Stimulated activated naive CD8-positive, alpha-beta T cell treated with anti-CD3 and anti-CD28 coated beads, Interleukin-15, Interleukin-2, amounts not matched to agents 100 U/mL and 50 U/mL, for 24 hours (primary cell): ENCODE measurements at places on chromosomes 3 and 15.
A peak's percentile ranks its signal among the peaks of the same experiment; 100 is the strongest.

- DNase-seq = no peak
These were observed 366.5 kb upstream of the TBL1XR1 start for GRCh38 chr3:177563792-177564191.

DNA sequence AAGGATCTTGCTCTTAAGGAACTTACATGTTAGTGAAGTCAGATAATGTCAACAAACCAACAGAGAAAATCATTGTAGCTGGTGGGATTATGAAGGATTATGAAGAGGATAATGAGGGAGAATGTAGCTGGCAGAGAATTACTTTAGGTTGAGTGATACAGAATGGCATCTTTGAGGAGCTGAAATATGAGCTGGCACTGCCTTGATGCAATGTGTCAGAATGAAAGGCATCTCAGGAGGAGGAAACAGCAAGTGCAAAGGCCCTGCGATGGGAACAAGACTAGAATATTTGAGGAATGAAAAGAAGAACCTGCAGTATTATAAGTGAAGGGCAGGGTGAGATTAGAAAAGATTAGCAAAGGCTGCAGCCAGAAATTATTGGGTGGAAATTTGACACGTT is 237.2 kb upstream of the ADAMTS9 start:
- no peak for DNase-seq

- DNase-seq = no peak
These were observed 44.8 kb downstream of the PXYLP1 start for GRCh38 chr3:141276398-141276797.

DNA sequence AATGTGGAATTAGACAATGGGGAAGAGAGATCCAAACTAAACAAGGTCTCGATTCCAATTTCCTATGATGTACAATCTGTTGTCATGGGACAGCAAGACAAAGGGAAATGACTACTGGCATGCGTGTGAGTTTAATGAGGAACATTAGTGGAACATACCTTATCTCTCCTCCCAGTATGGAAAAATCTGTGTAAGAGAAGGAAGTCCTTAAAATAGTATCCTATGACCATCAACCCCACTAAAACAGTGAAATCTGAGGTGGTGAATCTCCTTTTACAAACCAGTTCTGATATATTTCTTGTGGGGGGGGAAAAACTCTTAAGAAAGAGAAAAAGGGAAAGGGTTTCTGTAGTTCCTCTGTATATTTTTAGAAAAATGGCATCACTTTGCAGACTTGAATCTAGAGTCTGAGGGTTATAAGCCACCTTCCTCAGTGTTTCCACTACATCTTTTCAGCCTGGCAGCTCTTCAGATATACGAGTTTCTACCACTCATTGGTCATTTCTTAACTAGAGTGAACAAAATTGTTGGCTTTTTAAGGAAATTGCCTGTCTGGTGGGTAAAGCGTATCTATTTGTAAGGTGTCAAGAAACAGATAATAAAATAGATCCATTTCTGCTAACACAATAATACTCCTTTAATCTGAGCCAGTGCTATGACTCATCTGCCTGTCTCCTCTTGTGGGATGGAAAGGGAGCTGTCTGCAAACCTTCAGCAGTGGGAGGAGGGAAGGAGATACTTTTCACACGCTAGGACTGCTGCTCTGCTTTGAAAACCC is 3.0 kb upstream of the TNFAIP8L3 start:
- DNase-seq = no peak

- no peak for DNase-seq
These were observed 352.1 kb downstream of the SHQ1 start for GRCh38 chr3:72496051-72496670.

GRCh38 chr3:82044930-82045705 is 283.7 kb upstream of the GBE1 start:
- no peak for DNase-seq

DNA sequence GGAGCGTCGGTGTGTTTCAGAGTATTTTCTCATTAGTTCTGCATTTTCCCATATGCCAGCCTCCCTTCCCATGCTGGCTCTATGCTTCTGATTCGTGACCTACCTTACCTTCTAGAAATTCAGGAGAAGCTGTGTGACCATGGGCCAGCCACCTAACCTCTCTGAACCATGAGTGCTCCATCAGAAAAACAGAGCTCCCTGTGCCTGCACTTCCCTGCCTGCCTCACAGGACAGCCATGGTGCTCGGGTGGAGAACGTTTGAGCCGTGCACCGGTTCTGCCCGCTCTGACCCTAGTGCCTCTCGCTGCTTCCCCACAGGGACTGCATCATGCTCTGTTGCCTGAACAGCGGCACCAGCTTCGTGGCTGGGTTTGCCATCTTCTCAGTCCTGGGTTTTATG is 74.5 kb upstream of the SLC6A1 start:
- no peak for DNase-seq

- no peak for DNase-seq
These were observed 16.3 kb downstream of the ZNF385D start for GRCh38 chr3:21734746-21735145.

GRCh38 chr15:48040166-48040817 is 80.5 kb upstream of the SLC24A5 start:
- DNase-seq = no peak

DNA sequence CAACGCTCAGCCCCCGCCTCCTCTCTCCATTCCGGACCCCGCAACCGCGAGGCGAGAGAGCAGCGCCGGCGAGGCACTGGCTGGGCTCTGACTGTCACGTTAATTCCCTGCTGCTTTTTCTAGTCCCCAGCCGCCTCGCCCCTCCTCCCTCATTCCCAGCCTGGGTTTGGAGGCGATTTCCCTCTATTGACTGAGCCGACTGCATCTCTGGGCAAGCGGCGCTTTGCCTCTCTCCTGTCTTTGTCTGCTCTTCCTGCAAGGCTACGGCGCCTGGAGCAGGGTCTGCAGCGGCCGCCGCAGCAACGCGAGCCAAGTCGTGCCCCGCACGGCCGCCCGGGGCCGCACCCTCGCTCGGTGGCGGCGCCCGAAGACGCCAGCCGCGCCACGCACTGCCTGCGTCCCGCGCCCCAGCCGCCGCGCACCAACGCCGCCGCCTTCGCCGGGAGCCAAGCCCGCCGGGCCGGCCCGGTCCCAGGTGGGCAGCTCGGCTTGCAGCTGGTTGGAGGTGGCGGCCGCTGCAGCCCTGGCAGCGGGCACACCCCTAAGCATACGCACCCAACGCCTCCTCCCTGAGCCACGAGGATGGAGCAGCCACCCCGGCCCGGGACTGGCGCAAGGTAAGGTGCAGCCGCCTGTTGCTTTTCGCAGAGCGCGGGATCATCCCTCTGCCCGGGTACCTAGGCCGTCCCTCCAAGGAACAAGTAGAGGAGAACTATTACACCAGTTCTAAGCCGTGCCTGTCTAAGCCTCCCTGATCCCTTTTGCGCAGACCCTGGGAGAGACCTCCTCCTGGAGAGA is at the start of gene LRRC3B:
TSS of gene LRRC3B (plus strand) at position 152 of the 798 bp plus-strand sequence. CDS start 86,901 bp downstream, outside the sequence.
- no peak for DNase-seq

GRCh38 chr15:54605556-54605955 is 591.2 kb downstream of the RSL24D1 start:
- DNase-seq = no peak

- DNase-seq = no peak
These were observed 644.1 kb upstream of the BCHE start for GRCh38 chr3:166481340-166481739.

DNA sequence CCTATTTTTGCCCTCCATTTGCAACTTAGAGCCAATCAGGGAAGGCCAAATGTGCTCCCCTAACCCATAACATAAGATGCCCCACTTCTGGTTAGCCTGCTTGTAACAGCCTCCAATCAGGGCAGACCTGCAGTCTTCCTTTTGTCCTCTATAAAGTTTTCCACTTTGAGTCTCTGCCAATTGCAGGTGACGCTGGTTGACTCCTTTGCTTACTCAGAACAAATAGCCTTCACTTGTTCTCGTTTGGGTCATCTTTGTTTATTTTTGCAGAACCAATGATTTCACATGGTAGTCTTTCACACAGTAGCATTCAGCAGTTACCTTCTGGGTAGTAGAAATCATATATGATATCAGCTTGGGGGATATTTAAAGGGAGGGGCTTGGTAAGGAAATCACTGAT is 225.6 kb downstream of the MINAR1 start:
- DNase-seq = no peak

GRCh38 chr15:62344806-62345539 is 179.9 kb upstream of the C2CD4B start:
- DNase-seq = peak; percentile 30

DNA sequence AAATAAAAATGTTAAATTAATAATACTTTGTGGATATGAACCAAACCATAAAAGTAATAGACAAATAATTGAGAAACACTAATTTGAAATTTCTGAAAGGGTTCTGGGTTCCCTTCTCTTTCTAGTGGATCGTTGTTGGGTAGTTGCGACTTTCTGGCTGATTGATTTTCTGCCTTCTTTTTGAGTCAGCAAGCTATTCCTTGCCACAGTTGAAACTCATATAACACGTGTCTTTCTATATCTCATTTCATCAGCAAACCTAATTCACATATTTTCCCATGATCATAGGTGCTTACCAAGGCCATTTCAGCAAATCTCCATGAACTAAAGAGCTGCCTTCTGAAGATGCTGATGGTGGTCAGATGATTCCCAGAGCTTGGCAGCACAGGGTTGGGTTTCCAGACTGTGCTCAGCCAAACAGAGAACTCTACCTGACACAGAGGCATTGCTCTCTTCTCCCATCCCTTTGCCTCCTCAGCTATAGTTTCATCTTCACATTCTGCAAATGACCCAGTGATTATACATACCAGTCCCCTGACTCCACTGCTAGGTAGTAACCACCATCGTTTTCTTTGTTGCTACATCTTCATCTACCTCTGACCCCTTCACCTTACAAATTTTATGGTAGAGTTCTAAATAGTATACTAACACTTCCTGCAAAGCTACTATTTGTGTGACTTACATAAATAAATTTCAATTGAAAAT is 383.9 kb upstream of the DPH6 start:
- no peak for DNase-seq

DNA sequence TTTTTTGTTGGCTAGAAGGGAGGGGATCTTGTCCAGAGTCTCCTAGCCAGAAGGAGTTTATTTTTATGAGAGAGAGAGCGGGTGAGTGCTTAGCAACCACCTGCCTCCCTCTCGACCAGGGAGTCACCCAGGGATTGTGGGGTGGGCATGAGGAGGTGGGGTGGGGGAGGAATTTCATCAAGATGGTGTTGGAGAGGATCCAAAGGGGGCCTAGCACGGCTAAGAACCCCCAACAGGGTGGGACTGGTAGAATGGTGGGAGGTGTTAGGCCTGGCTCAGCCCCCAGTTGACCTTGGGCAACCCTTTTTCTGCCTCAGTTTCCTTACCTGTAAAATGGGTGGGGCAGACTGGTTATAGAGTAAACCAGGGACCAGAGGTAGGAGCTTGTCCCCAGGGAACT is 1.8 kb downstream of the SLC6A6 start:
- no peak for DNase-seq

GRCh38 chr3:102478160-102478559 is 43.3 kb downstream of the ZPLD1 start:
- no peak for DNase-seq

DNA sequence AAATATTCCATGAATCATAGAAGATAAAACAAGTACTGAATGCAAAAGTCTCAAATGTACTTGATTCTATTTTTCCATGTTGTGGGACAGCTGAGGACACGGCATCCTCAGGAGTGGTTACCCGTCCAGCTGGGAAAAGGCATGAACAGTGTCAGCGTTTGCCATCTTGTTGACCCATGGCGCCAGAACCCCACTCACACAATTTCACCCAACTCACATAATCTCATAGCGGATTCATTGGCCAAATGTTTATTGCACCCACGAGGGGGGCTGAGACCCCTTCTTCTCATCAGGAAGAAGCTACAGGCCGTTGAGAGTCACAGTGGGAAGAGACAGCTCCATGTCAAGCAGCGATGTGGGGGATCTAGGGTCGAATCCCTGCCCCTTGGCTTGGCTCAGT is 72.9 kb downstream of the OCA2 start:
- no peak for DNase-seq

GRCh38 chr15:37083610-37084009 is 16.7 kb downstream of the MEIS2 start:
- no peak for DNase-seq

GRCh38 chr3:141875893-141876380 is 506 bp upstream of the ATP1B3 start:
- DNase-seq = peak; percentile 72

DNA sequence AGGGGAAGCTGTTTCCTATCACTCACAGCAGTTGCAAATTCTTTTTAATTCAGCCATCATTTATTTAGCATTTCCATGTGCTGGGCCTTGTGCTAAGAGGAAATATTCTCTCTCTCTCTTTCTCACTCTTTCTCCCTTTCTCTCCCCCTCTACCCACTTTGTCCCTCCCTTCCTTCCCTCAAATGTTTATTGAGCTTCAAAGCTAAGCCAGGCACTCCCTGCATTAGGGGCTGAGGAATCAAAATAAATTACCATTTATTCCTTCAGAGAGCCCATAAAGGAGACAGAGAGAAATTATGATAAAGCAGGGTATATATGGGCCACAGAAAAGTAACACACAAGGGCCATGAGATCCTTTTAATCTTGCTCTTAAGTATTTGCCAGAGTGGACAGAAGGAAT is 6.8 kb downstream of the TMPRSS7 start:
- DNase-seq = no peak

- DNase-seq = no peak
These were observed 2.2 kb downstream of the OXTR start for GRCh38 chr3:8767256-8767666.

- DNase-seq = no peak
These were observed 80.9 kb upstream of the PRTG start for GRCh38 chr15:55823699-55824340.

DNA sequence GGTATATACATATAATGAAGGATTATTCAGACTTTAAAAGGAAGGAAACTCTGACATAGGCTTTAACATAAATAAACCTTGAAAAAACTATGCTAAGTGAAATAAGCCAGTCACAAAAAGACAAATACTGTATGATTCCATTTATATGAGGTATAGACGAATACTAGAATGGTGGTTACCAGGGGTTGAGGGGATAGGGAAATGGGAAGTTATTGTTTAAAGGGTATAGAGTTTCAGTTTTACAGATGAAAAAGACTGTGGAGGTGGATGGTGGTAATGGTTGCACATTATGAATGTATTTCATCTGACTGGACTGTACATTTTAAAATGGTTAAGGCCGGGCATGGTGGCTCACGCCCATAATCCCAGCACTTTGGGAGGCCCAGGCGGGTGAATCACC is 41.7 kb downstream of the FRMD5 start:
- no peak for DNase-seq

- DNase-seq = no peak
These were observed 10.1 kb downstream of the FEZF2 start for GRCh38 chr3:62363275-62363674.

GRCh38 chr15:66006986-66007385 is 137.7 kb downstream of the RAB11A start:
- no peak for DNase-seq

DNA sequence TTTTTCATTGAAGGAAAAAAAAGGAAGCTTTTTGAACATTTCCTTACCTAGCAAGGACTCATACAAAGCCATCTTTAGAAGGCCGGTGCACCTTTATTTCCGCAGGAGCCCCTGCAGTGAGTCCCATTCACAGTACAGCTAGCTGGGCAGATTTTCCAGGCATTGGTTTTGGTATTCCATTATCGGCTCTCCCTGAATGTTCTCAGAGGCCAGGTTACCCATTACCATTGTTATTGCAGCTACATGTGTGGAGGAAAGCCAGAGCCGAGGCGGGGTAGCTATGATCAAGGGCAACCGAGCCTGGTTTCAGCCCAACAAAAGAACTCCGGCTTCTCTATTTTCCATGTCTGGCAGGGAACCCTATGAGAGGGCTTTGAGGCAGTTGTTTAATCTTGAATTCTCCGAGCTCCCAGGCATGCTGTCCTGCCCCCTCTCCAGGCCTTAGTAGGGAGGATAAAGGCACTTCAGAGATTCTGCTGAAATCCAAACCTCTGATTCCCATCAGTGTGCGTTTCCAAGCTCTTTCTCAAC is 100.3 kb downstream of the LRRK1 start:
- DNase-seq = no peak

GRCh38 chr3:105162448-105162847 is 204.3 kb upstream of the ALCAM start:
- DNase-seq = no peak
